AG09309 (cell line): ENCODE measurements at places on chromosomes 7 and 10.

GRCh38 chr10:74507951-74508350 is 318.4 kb upstream of the KAT6B start:
- DNase-seq: no peak

DNA sequence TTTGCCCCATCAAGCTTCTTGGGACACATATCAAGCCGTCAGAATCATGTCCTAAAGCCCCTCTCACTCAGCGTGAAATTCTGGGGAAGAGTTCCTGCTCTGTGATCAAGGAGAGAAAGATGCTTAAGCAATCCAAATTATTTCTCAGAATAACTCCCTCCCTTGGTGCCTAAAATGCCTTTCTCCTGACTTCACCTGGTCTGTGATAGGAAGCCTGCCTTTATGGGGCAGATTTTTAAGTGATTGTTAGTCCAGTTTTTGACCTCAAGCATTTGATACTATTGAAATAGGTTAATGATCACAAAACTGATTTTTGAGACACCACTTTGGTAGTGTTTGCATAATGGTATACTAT is 76.4 kb upstream of the MAGI2 start:
- DNase-seq: no peak

DNA sequence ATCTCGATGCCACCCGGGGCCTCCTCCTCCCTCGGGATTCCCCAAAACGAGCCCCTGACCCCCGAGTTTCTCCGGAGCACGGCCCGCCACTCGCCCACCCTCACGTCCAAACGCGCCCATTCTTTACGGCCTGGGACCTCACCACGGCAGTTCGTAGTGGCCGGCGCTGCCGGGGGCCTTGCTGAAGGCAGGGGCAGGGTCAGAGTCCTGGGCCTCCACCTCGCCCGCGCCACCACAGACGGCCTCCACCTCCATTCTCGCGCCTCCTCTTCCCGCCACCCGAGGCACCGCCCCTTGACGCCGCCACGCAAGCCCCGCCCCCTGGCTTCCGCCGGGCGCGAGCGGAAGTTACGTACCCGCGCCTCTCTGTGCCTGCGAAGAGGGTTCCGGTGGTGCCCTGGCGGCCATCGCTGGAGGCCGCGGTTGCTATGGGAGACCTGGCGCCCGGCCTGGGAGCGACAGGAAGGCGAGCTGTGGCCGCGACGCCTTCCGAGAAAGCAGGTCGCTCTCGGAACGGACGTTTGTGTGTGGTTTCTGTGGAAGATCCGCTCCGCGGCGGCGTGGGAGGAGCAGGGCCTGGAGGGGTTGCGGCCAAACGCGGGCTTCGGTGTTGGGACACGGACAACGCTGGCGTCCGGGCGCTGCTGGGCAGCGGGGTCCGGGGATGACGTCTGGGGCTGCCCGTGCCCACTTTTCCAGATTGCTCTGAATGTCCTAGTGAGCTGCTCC is at the start of gene RFC2:
Gene RFC2 (minus strand): TSS at position 271 of the 729 bp plus-strand sequence. CDS start 16 bp downstream, at position 255.
- DNase-seq: peak; percentile 75

GRCh38 chr10:117138838-117139580 is 939 bp upstream of the VAX1 start:
- DNase-seq: no peak

DNA sequence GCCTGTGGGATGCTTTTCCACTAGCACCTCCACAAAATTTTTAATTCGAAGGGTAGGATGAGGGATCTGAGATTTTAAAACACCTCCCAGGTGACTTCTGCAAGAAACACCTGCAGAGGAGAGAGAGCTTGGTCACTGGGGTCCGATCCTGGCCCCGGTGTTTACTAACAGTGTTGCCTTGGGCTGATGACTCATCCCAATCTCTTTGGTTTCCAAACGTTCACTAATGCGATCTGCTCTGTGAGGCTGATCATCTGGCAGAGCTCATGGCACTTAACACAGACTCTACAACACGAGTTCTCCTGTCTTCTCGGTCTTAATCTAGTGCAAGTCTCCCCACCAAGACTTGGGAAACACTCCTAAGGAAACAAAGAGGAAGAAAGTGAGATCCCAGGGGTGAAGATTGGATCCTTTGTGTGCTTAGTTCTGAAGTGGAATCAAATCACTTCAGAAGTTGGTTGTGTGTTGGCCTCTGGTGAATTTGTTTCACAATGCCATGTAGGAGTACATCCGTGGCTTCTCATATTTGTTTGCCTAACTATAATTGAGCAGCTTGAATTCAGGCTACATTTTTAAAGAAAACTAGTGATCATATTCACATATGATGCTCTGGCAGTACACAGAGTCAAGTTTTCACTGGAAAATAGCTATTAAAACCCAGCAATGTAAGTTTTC is 407.9 kb downstream of the NRG3 start:
- DNase-seq: no peak
